ENCODE measurements at places on chromosomes 3 and 15. TPM values are rescaled to one million over a fixed set of nuclear protein-coding genes. Genes with fewer than 3 reads are reported as not detected.

The RASSF1 gene
- total RNA-seq, result 27.7 TPM

The CCR1 gene
- 10.5 TPM for total RNA-seq

The APOD gene
- 296 TPM for total RNA-seq

DNA sequence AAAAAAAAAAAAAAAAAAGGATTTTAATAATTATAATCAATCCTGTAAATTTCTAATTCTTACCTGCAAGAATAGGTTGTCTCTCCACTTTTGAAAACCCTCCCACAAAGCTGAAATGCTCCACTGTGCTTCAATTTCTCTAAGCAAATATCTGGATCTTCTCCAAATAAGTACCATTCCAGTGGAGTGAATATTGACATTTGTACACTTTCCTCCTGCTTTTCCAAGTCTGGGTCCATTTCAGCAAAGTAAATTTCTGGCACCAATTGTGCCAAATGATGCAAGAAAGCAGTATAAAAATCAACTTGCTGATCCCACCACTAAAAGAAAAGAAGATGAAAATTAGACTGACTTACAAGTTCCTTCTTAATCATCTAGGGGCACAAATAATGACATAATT is 19.9 kb downstream of the UBR1 start:
- DNase-seq, result no peak
- peaks cover 12% of the 10 kb centered on the region for H3K36me3 ChIP-seq
- peaks cover 20% of the 10 kb centered on the region for H3K4me1 ChIP-seq
- H3K27ac ChIP-seq, result peak overlapping the region; percentile 59

DNA sequence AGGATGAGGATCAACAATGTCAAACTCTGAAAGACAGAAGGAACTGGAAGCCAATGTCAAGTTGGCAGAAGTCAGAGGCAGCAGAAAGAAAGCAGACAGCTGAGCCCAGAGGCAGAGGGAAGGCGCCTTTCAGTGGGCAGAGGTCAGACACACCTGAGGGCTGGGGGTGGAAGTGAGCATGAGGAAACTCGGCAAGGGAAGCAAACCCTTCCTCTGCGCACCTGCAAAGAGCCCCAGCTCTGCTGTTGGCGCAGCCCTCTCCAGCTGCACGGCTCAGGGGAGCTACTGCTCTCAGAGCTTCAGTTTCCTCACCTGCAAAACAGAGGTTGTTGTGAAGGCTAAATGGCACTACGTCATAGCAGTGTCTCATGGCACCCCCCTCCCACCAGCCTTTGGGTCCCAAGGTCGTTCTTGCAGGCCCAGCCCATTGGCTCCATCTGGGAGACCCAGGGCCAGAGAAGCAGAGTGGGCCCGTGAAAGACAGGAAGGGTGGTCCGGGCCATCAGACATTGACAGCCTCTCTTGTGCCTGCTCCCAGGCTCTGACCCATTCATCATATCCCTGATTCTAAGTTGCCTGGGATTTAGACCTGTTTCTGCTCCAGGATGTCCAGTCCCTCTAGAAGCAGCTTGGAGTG is 53.3 kb upstream of the SLC6A11 start:
- no peak for DNase-seq
- H3K27me3 ChIP-seq, result peaks cover 48% of the 10 kb centered on the region
- H3K4me1 ChIP-seq, result no peaks in the 10 kb centered on the region
- no peak overlapping the region for H3K27ac ChIP-seq
- H3K36me3 ChIP-seq, result no peaks in the 10 kb centered on the region

GRCh38 chr3:77514766-77515165 is 474.9 kb downstream of the ROBO2 start:
- no peaks in the 10 kb centered on the region for H3K4me1 ChIP-seq
- H3K27ac ChIP-seq, result no peak overlapping the region
- no peaks in the 10 kb centered on the region for H3K36me3 ChIP-seq
- no peak overlapping the region for H3K4me3 ChIP-seq
- no peak for DNase-seq
- no peaks in the 10 kb centered on the region for H3K27me3 ChIP-seq

GRCh38 chr3:185216607-185216958 is 37.3 kb downstream of the EHHADH start:
- no peaks in the 10 kb centered on the region for H3K36me3 ChIP-seq
- no peaks in the 10 kb centered on the region for H3K27me3 ChIP-seq
- no peak for DNase-seq
- H3K4me1 ChIP-seq, result no peaks in the 10 kb centered on the region

DNA sequence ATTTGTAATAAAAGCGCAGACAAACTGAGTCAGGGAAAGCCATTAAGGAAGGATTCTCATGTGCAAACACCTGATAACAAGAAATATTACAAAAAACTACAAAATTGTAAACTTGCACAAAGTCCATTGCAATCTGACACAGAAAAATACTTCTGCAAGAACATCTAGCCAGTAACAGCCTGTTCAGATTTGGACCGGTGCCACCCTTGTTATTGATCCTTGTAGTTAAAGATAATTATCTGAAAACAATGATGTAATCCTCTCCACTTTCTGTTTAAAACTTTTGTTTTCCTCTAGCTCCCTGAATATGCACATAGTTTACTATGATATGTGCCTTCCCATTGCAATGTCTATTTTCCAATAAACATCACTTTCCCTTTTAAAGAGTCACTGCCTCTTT is 1090.2 kb downstream of the PLOD2 start:
- DNase-seq, result no peak
- no peak overlapping the region for H3K4me3 ChIP-seq
- no peaks in the 10 kb centered on the region for H3K4me1 ChIP-seq
